ENCODE measurements at places on chromosomes 1 and 21. TPM values are rescaled to one million over a fixed set of nuclear protein-coding genes. Genes with fewer than 3 reads are reported as not detected.

SEMA6C gene
- total RNA-seq = 0.06 TPM

ORC1 gene
- total RNA-seq = 21.9 TPM

CEP170 gene
- 47.0 TPM for total RNA-seq

USP25 gene
- total RNA-seq = 43.3 TPM

NBL1 gene
- 3.7 TPM for total RNA-seq

AK5 gene
- 1.4 TPM for total RNA-seq

TBX19 gene
- total RNA-seq = 0.47 TPM
